ENCODE measurements at places on chromosomes 4 and X.

GRCh38 chrX:37926700-37927099 lies 79.3 kb upstream of the DYNLT3 start:
- DNase-seq = no peak

DNA sequence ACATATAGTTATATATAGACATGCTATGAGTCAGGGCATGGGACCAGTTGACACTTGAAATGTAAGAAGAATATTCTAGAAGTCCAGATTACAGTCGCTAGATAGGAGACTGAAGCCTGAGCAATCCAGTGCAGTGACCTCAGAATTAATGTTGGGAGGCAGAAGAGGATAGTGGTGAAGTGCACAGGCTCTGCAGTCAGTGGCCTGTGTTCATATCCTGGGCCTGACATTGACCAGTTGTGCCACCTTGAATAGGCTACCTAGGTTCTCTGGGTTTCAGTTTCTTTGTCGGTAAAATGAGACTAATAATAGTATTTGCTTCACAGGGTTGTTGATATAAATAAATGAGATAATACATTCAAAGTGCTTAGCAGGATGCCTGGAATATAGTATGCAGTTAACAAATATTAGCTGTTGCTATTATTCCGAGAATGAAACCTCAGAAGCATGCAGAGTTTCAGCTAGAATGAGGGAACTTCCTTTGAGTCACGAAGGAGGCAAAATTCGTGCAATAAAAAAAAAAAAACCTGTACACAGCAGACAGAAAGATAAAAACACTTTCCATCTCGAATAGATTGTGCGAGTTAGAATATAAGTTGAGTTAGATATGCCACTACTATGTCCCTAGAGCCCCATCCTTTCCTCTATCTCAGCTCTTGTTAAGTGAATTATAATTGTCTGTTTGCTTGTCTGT lies 4.0 kb upstream of the SH2D1A start:
- DNase-seq = no peak

DNA sequence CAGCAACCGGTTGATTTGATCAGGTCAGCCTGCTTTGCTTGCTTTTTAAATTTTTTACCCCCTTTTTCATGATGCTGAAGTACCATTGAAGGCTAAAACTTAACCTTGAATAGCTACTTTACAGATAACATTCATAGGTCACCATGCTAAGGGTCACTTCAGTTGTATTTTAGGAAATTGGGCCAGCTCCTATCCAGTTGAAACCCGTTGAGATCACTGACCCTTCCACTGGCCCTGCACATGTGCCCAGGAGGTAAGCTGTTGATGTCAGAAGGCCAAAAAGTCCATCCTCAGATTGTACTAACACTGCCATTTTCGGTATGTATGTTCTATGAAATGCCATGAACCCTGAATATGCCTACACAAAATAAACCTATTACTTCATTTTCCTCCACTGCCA lies 133.0 kb upstream of the FAT4 start:
- DNase-seq = no peak

- DNase-seq = peak; percentile 36
These were observed 9.2 kb downstream of the VSIG4 start for GRCh38 chrX:66030505-66031317.

- no peak for DNase-seq
These were observed 33.1 kb downstream of the GAK start for GRCh38 chr4:898869-899555.

GRCh38 chrX:30814978-30815377 lies 74.1 kb downstream of the TAB3 start:
- no peak for DNase-seq

DNA sequence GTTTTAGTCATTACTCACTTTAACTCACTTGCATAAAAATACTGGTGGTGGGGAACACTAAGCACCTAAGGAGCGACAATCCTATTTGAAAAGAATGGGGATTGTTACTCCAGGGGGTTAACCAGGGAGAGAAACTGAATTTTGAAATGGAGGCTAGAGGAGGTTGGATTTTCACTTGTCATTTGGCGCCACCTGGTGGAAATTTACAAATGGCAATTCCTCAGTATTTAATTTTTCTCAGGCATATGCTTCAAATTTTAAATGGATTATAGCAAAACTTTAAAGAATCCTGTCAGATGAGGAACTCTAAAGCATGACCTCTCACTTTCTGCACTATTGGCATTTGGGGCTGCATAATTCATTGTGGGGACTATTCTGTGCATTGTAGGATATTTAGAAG lies 2.7 kb upstream of the GEMIN8 start:
- peak; percentile 56 for DNase-seq

DNA sequence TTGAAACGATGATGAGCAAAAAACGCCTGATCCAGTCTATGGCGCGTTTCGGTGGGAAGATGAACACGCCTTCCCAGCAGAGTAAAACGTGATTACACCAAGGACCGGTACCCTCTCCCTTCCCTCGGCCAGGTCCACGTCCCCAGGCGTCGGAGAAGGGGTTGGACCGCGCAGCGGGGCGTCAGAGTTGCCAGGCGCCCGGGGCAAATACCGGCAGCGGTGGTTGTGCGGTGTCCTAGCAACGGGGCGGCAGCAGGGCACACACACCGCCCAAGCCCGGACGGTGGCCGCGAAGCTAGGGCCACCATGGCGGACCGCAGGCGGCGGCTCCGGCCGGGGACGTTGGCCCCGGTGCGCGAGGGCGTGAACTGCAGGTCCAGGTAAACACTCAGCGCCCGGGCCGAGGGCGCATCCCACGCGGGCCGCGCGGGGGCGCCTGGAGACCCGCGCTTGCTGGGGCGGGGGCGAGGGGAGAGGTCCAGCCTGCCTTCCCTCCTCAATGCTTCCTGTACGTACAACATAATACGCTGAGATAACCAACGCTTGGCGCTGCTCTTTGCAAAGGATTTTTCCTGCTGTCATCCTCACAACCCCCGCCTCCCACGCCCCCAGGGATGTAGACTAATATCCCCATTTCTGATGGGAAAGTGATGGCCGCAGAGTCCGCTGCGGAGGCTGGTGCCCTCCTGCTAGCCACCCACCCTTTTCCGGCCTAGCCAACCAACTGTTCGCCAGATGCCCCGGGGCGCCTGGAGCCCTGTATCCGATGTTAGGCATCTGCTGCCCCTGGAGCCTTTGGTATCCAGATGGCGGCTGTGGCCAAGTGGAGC lies at the start of gene FAM47E:
FAM47E (plus strand) TSS at position 281 of the 830 bp plus-strand sequence; CDS start at position 307, 26 bp downstream.
- peak; percentile 35 for DNase-seq

DNA sequence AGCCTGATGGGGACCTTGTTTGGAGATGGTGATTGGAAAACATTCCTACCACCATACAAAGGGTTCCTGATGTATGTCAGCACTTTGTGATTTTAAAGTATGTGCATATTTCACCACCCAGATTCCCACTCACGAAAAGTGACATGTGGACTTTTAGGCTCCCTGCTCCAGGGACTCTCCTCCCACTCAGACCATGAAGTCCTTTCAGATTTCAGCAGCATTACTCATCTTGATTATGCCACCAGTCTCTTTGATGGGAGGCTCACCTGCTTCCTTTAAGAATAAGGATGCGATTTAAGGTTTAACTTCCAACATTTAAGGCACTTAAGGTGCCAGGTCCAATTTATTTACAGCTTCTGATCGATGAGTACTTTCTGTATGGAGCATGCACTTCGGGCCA lies 204.4 kb downstream of the PPARGC1A start:
- DNase-seq = no peak

- DNase-seq = no peak
These were observed 163.3 kb upstream of the PRDX4 start for GRCh38 chrX:23503835-23504539.

GRCh38 chrX:344371-344901 lies 25.8 kb upstream of the GTPBP6 start:
- DNase-seq = no peak

DNA sequence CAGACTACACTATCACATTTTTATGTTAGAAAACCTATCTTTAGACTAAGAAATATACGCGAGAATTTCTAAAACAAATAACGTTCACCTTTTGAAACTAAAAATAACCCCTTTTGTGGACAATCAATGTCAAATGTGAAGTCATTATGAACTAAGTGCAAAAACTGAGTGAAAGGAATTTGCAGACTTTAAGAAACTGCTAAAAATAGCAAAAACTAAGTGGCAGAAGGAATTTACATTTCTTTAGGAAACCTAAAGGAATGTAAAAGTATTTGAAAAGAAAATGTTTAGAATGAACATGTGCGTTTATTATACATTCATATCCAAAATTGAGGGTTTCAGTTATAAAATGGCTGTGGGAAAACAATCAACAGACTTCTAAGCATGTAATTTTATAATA lies 58.3 kb downstream of the VEGFC start:
- DNase-seq = no peak

DNA sequence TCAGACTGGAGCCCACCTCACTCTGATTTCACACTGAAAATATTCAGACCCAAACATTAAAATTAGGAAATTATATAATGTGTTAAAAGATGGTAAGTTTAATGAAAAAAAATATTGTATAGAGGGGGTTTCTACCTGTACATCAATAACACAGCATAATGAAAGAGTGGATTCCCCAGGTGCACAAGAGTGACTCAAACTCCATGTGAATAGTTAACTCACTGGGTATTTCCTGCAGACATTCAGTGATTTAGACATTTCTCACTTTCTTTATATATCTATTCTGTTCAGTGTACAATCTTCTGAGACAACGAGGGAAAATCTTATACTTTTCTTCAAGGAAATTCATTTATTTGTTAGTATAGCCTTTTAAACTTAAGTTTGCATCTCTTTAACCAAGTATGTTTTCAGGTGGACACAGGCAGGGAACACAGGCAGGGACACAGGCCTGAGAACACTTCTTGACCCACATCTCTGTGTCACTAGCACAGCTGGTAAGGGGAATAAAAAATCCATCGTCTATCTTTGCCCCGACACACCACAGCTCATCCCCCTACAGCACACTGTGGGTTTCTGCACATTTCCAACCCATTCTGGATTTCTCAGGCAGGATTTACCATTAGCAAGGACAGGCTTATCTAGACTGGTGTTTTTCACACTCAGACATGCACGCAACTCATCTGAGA lies 525.5 kb upstream of the BOD1L1 start:
- DNase-seq = no peak

GRCh38 chr4:141027421-141027820 lies 105.8 kb downstream of the RNF150 start:
- DNase-seq = no peak

DNA sequence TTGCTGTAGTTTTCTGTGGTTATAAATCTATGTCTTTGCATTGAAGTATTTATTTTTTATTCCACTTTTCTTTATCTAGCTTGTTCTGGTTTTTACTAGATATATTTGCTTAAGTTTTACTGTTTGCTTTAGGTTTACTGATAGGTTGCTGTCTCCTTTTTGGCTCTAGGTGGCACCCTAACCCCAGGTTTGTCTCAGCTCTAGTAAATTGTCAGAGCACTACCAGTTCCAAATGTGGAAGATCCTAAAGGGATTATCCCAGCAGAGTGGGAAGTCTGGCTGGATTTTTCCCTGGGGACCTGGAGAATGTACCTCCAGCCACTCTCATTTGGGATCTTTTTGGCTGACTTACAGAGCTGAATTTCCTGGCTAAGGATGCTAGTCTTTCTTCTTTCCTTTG lies 106.1 kb downstream of the PBDC1 start:
- DNase-seq = peak; percentile 42

DNA sequence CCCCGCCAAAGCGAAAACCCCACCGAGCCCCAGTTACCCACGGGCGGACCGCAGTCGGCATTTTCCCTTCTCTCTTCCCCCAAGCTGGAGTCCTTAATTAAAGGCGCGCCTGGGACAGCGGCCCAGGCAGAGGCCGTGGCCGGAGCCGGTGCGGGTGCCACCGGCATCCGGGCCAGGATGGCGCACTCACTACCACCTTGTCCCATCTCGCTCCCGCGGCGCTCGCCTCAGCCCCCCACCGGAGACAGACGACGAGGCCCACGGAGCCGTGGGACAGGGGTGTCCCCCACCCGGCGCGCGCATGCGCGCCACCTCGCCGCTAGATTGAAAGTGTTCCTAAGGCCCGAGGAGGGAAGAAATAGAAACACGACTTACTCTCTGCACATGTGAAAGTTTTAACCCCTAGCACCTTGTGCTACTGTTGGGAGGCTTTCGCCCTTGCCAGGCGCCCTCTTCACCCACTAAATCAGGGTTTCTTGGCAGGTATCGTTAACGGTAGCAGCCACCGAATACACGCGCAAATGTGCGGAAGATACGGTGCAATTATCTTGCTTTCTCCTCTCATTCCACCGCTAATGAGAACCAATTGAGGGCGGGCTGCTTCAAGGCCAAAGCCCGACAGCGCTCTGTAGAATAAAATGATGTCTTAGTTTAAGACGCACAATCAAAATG lies 64.3 kb upstream of the CCDC160 start:
- DNase-seq = peak; percentile 47

DNA sequence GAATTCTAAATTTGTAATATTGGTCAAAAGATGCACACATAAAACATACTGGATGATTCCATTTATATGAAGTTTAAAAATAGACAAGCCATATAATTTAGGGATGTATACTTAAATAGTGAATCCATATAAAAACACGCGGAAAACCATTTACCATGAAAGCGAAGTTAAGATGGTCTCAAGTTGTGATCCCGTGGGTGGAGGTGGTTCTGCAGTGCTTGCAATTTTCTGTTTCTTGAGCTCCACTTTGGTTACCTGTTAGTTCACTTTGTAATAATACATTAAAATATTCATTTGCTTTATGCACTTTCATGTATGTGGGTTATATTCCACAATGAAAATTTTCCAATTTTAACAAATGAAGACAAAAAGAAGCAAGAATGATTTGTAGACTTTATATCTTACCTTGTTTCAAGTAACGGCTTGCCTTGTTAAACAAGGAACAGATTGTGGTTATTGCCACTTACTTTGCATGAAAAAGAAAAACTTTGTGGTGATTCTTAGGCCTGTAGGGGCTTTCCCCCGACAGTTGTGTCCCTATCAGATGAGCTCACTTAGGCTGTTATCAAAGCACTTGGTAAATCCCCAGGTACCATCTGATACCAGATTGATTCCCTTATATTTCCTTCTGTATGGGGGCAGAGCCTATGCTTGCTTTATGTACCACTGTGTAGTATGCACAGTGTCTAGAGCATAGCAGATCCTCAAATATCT lies 12.2 kb downstream of the UCP1 start:
- peak; percentile 29 for DNase-seq

DNA sequence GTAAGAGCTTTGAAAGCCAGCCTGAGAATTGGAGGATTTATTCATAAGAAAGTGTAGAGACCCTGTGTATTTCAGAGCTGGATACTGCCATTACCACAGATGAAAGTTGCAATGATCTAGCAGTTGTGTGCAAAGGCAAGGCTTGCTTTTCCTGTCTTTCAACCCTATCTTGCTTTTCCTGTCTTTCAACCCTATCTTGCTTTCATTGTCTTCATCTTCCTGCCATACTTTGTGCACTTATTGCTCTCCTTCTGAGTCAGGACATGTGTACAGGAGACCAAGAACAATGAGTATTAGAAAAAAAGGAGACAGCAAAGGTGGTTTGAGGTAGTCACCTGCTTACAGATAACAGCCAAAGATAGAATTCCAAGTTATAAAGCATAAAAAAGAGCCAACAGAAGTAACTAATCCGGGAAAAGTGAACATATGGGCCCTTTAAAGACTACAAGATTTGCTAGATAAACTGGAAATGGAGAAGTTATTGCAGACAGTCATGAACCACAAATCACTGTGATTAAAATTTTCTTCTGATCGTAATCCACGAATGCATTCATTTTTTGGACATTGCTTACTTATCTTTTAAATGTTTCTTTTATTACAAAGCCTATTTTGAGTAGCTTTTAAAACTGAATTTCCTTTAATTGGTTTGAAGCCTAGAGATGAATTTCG lies 17.2 kb downstream of the C1QTNF7 start:
- DNase-seq = no peak
